ENCODE measurements at places on chromosomes 1 and 21. TPM values are rescaled to one million over a fixed set of nuclear protein-coding genes. Genes with fewer than 3 reads are reported as not detected.

The LENEP gene
- not detected for total RNA-seq

The ANGPTL3 gene
- total RNA-seq: not detected

The ARHGEF10L gene
- 15.2 TPM for total RNA-seq

The INTS7 gene
- total RNA-seq: 22.6 TPM

The TMIGD3 gene
- not detected for total RNA-seq

The LRRC71 gene
- not detected for total RNA-seq

The RPS6KA1 gene
- total RNA-seq: 77.8 TPM

The IVL gene
- total RNA-seq: 0.43 TPM

The PPM1J gene
- total RNA-seq: 5.1 TPM

The KRTAP7-1 gene
- not detected for total RNA-seq

The S100A16 gene
- 969 TPM for total RNA-seq

The LAPTM5 gene
- total RNA-seq: 0.21 TPM

The SLC22A15 gene
- 21.0 TPM for total RNA-seq

The RAB7B gene
- 7.2 TPM for total RNA-seq

The SAMSN1 gene
- total RNA-seq: not detected

The FHAD1 gene
- total RNA-seq: not detected

The SPRR1B gene
- total RNA-seq: 15.3 TPM

The PODN gene
- total RNA-seq: 0.48 TPM

The ASCL5 gene
- total RNA-seq: 0.21 TPM

The SGIP1 gene
- total RNA-seq: 1.4 TPM

The TTC34 gene
- under 0.01 TPM for total RNA-seq

The C1QB gene
- not detected for total RNA-seq

The UMODL1 gene
- not detected for total RNA-seq

The SEC16B gene
- total RNA-seq: 0.96 TPM

The GJA8 gene
- not detected for total RNA-seq

The TNFRSF4 gene
- not detected for total RNA-seq

The AMY1C gene
- total RNA-seq: not detected

The CHD5 gene
- not detected for total RNA-seq

The RAB3B gene
- 9.2 TPM for total RNA-seq

The SYNC gene
- 18.8 TPM for total RNA-seq

The KRTAP12-2 gene
- not detected for total RNA-seq

The FOXO6 gene
- not detected for total RNA-seq

The BEND5 gene
- total RNA-seq: 0.72 TPM

The SLC9A1 gene
- total RNA-seq: 4.9 TPM

The ABCA4 gene
- total RNA-seq: 0.72 TPM

The ETV3 gene
- 12.8 TPM for total RNA-seq

The PPT1 gene
- 31.1 TPM for total RNA-seq

The CD101 gene
- 0.48 TPM for total RNA-seq

The CLCA4 gene
- 0.96 TPM for total RNA-seq

The LCK gene
- not detected for total RNA-seq

The FCRL3 gene
- 0.21 TPM for total RNA-seq

The ATP5IF1 gene
- total RNA-seq: 168 TPM

The SPRR5 gene
- not detected for total RNA-seq

The LRRIQ3 gene
- total RNA-seq: 0.43 TPM

The OVAAL gene
- not detected for total RNA-seq

The RSPO1 gene
- total RNA-seq: 0.24 TPM

The PBXIP1 gene
- total RNA-seq: 46.0 TPM

The TRAF3IP3 gene
- total RNA-seq: not detected

The AK5 gene
- total RNA-seq: not detected

The ORC1 gene
- 0.64 TPM for total RNA-seq

The PARP1 gene
- total RNA-seq: 48.9 TPM

The ATP1A1 gene
- total RNA-seq: 194 TPM

The REG4 gene
- not detected for total RNA-seq

The RAD54L gene
- 0.96 TPM for total RNA-seq

The DIRAS3 gene
- not detected for total RNA-seq

The KRTAP11-1 gene
- not detected for total RNA-seq

All from tracheal epithelial cell (primary cell).